ENCODE measurements at places on chromosomes 11 and 22. TPM values are rescaled to one million over a fixed set of nuclear protein-coding genes. Genes with fewer than 3 reads are reported as not detected.
A peak's percentile ranks its signal among the peaks of the same experiment; 100 is the strongest.

DNA sequence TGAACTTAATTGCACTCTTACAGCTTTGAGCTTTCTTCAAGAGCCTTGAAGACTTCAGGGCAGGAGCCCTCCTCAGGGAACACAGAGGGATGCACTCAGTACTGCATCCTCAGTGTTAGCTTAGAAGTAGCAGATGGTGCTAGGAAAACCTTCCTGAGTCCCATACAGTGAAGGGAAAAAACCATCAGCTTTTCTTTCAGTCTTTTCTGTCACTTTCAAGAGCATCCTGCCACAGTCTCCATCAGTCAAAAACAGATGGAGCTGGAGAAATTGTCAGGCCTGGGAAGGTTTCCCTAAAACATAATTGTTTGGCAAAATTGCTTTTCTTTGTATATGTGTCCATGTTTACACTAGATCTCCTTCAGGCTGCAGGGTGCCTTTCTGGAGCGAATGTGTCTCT, 384.1 kb downstream of the NELL1 start:
- DNase-seq: no peak

DNA sequence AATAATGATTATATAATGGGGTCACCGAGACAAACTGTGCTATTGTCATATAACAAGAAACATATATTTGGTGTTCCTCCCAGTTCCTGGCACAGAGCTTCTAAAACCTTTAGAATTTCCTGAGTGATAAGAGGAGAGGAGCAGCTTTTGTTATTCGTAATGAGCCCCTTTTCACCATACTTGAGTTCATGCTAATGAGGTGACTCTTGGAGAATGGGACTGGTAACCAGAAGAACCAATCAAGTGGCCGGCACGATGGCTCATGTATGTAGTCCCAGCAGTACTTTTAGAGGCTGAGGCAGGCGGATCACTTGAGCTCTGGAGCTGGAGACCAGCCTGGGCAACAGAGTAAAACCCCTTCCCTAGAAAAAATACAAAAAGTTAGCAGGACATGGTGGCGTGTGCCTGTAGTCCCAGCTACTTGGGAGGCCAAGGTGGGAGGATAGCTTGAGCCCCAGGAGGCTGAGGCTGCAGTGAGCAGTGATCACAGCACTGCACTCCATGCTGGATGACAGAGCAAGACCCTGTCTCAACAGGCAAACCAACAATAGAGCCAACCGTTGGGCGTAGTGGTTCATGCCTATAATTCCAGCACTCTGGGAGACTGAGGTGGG, 62.7 kb upstream of the FTH1 start:
- no peak for DNase-seq

DNA sequence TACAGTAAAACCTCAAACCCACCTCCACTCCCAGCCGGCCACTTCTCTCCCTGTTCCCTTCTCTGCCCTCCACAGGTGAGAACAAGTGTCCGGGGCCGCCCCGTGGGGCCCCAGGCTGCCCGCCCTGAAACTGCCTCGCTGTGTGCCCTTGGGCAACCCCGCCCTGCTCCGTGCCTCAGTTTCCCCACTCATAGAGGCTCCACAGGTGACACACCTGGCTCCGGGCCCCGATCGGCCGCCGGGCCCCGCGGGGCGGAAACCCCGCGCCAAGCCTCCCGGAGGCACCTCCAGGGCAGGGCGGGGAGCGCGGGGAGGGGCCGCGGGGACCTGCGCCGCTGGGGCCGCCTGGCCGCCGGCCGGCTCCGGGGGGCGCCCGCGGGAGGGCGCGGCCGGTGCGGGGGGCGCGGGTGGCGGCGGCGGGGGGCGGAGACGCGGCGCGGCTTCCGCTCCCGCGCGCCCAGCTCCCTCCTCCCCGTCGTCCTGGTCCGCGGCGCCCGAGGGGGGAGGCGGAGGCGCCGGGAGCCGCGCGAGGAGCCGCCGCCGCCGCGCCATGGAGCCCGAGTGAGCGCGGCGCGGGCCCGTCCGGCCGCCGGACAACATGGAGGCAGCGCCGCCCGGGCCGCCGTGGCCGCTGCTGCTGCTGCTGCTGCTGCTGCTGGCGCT, at the start of gene LRP5:
LRP5 (plus strand) TSS at position 475 of the 663 bp plus-strand sequence; CDS start at position 599, 124 bp downstream.
- no peak for DNase-seq

- no peak for DNase-seq
These were observed 129.5 kb downstream of the RRAS2 start for GRCh38 chr11:14229472-14229871.

DNA sequence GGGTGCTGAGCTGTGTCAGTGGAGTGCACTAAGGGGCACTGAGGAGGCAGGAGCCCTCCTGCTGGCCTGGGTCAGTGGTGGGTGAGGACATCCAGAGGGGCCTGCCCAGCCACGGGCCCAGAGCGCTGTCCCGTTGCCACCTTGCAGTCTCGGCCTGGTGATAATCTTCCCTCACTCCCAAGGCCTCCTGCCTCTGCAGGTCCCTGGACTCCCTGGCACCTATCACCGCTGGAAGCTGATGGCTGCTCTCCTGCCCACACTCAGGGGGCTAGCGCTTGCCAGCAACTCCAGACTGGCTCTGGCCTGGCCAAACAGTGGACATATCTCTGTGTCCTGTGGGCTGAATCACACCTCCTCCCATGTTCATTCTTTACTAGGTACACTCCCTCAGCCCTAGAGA, 86.5 kb upstream of the PITPNB start:
- DNase-seq: no peak

DNA sequence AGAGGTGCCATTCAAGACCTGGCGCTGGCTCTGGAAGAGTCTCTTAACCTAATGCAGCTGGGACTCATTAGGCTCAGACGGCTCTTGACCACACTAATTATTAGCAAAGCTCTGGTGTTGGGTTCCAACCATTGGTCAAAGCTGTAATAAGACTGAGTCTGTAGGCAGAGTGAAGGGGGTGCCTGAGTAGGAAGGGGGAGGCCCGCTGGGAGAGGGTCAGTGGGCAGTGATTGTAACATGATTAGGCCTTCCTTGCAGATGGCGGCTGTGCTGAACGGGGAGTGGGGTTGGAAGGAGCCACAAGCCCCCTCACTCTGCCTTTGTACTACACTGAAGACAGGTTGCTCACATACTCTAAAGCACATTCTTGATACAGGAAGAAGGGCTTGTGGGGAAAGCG, 5.2 kb downstream of the SRPRA start:
- DNase-seq: no peak

NNMT gene
- 1,529 TPM for total RNA-seq

- DNase-seq: no peak
These were observed 8.5 kb upstream of the CDC42BPG start for GRCh38 chr11:64852804-64853509.

NAP1L4 gene
- 156 TPM for total RNA-seq

GRCh38 chr11:102637731-102638130, 12.6 kb upstream of the MMP20 start:
- DNase-seq: no peak

DNA sequence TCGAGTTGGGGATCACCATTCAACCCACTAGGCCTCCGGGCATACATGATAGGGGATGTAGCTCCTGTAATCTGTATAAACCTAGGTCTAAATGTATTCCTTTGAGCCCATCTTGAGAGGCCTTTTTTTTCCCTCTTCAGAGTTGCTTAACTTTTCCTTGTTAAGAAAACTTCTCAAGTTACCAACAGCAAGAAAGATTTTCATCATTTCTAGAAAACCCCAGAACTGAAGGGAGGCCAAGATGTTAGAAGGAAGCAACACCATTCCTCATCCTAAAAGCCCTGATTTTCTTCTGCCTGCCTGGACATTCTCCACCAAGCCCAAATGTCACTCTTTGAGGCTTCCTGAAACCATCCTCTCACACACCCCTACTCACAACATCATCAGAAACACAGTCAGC, 79.4 kb downstream of the TMPRSS5 start:
- no peak for DNase-seq

DNA sequence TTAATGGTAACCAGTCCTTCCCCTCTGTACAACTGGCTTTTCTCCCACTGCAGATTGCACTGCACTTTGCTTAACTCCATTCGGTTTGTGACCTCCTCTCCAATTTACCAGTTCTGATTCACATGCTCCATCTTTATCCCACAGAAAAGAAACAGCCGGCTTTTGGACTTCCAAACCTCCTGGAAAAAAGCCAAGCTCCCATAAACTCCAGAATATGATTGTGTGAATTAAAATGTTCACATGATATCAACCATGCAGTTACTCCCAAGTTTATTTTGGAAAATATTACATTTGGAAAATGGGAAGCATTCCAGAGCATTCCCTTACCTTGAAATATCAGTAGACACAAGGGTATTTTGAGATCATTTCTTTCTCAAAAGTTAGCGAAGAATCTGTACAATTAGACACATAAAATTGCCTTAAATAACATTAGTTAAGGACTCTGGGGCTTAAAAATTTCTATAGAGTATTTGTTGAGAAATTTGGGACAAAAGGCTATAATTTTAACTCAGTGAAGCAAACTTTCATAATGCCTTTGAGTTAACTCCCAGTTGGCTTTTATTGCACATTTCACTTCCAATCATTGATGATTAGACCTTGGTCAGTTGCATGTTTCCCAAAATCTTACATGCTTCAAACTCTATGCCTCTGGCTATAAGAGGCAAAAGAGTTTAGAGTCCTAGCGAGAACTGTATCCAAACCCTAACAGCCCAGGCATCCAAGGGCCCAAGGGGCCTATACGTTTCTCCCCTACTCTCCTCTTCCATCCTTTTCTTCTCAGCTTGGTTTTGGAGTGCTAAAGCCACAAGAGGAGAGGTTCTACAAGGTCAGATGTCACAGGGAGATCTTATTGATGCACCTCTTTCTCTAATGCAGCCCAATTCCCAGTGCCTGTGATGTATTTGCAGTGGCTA, 23.6 kb upstream of the TMEM135 start:
- no peak for DNase-seq

GRCh38 chr11:23227078-23227445, 366.8 kb upstream of the CCDC179 start:
- no peak for DNase-seq

SEPTIN3 gene
- total RNA-seq: 0.14 TPM

- no peak for DNase-seq
These were observed 6.9 kb downstream of the KMT5B start for GRCh38 chr11:68206211-68206610.

GRCh38 chr11:120147094-120147949, 9.4 kb upstream of the TRIM29 start:
- DNase-seq: no peak

MPST gene
- 252 TPM for total RNA-seq

GRCh38 chr11:56333156-56333555, 12.7 kb upstream of the OR8K1 start:
- no peak for DNase-seq

DNA sequence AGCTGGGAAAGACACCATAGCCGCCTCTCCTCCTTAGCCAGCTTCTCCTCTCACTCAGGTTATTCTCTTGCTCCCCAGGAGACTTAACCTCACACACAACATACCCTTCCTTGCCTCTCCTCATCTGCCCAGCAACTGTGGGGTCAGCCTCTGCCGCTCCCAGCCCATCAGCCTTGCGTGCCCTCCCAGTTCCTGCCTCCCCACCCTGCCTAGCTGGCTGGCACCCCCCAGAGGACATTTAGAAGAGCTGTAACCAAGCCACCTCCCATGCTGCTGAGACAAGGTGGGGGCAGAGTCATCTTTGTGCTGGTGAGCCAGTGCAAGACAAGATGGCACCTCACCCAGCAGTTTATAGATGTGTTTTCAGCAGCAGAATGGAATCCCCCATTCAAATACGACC, 38.2 kb downstream of the TOM1 start:
- DNase-seq: no peak

- no peak for DNase-seq
These were observed 859 bp upstream of the KRTAP5-5 start for GRCh38 chr11:1628506-1629325.

DNA sequence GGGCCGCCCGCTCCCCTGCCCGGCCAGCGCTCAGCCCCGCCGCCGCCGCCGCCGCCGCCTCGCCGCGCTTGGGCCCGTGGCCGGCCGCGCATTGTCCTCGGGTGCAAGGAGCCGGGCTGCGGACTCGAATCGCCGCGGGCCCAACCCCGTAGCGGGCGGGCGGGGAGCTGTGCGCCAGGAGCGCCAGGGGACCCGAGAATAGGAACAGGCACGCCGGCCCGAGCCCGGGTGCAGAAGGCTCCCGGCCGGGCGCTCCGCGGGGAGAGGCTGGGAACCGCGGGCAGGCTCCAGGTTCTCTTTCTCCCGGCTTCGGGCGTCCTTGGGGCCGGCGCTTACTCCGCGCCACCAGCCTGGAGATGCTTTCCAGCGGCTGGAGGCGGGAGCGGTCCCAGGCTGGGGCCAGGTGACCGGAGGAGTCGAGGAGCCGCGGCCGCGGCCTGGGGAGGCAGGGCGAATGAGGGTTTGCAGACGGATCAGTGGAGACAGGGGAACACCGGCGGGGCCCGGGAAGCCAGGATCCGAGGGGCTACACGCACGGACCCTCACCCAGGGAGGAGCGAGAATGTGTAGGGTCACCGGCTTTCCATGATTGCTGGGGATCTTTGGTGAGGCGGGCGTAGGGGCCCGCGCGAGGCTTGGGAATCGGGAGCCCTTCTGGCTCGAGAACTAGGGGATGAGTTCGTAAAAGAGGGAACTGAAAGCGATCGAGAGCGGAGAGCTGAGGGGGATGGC, 726 bp downstream of the PKNOX2 start:
- no peak for DNase-seq

HPX gene
- total RNA-seq: 1.0 TPM

DNA sequence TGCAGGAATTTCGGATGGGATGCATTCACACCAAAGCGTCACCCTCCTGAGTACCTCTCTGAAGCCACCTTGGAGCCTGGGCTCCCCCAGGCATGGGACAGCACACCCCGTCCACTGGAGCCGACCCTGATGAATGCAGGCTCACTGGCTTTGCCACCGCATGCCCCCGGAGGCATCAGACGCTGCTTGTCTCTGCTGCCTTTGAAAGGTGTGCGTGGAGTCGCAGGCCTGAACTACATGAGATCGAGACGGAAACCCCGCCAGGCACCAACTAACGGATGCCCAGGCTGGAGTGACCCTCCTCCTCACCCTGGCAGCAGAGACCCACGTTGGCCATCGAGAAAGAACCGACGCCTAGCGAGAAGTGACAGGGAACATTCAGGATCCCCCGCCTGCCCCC, 22.5 kb downstream of the KRTAP5-5 start:
- DNase-seq: no peak

DNA sequence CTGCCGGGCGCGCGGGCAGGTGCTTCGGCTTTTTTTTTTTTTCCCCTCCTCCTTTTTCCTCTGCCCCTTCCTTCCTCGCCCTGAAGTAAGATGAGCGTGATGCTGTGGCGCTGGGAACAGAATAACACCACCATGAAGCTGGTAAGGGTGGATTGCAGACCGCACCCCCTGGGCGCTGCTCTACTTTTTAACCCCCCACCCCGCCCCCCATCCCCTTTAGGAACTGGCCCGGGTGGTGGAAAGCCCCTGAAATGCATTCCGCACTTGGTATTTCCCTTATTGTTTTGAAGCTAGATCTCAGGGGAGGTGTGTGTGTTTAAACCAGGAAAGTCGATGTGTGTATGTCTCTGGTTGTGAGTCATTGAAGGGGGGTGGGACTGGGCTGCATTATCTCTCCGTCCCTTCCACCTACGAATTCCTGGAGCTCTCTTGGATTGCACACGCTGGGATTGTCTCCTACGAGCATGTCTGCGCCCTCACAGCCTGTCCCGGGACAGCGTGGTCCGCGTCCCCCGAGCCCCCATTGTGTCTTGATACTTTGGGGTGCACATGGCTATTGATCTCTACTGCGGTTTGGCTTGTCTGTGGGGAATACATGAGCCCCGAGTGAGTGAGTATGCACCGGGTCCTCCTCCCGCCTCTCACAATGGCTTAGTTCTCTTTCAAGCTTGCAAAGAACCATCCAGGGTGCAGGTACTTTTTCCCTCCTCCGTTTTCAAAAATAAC, 64.9 kb downstream of the NAV2 start:
- peak; percentile 52 for DNase-seq

ZNF280A gene
- not detected for total RNA-seq

GRCh38 chr22:29331213-29331612, 15.7 kb upstream of the RASL10A start:
- no peak for DNase-seq
